ENCODE measurements at places on chromosomes 6 and 20.

GRCh38 chr6:130223508-130223907 lies 757 bp upstream of the SAMD3 start:
- DNase-seq = peak; percentile 24

DNA sequence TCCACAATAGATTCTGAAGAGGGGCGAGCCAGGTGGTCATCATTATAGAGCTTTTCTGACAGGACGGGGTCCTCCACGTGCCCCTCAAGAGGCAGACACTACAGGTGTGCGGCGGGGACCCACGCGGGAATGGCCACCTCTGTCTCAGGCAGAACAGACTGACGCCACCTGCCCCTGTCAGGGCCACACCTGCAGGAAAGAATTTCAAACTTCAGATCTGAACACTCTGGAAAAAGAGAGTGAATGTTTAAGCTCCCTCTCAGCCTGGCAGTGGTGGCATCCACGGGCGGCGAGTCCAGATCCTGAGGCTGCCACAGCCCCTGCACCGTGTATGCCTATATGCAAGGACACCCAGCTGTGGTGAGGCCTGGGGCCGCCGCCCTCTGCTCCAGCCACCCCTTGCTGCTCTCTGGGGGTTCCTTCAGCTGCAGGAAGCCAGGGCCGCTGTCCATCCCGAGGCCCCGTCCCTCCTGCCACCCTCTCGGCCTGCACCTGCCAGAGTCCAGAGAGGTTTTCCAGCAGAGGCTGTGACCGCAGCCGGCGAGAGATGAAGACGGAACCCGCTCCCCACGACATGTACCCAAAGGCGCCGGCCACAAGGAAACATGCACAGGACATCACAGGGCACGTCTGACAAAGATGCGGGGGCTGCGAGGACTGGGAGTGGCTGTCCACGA lies 234.9 kb downstream of the ERMARD start:
- no peak for DNase-seq

GRCh38 chr6:85568411-85568810 lies 25.2 kb downstream of the SNX14 start:
- no peak for DNase-seq

DNA sequence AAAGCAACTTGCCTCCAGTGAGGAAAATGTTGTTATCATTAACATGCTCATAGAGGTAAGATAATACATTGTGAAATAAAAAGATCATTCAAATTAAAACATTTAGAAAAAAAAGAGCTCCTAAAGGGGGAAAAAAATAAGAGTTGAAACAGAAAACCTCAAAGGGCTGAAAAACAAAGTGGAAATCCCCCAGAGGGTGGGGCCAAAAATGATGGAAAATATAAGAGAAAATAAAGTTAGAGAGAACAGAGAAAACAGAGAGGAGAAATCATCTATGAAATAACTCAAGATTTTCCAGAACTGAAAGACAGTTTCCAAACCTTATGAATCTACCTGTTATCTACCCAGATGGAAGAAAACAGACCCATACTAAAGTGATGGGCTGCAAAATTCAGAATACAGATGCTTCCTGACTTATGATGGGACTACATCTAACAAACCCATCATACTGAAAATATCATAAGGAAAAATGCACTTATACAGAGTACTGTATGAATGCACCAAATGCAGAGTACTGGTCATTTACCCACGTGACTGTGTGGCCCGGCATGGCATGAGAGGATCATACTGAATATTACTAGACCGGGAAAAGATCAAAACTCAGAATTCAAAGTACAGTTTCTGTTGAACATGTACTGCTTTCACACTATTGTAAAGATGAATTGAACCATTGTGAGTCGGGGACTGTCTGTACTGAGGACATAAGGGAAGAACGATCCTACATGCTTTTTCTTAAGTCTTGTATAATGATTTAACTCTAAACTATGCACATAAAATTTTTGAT lies 4.0 kb downstream of the ZBTB24 start:
- no peak for DNase-seq

DNA sequence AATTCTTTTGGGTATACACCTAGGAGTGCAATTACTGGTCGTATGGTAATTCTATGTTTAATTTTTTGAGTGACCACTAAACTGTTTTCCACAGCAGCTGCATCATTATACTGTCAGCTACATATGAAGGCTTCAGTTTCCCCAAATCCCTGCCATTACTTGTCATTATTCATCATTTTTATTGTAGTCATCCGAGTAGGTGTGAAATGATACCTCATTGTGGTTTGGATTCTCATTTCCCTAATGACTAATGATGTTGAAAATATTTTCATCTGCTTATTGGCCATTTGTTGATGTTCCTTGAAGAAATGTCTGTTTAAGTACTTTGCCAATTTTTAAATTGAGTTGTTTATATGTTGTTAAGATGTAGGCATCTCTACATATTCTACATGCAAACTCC lies 633.6 kb upstream of the IMPG1 start:
- no peak for DNase-seq

GRCh38 chr6:136952714-136953260 lies 30.7 kb downstream of the SLC35D3 start:
- DNase-seq = no peak

GRCh38 chr20:689348-689747 lies 13.7 kb upstream of the SCRT2 start:
- DNase-seq = no peak

GRCh38 chr20:11050350-11050749 lies 376.6 kb upstream of the JAG1 start:
- no peak for DNase-seq

GRCh38 chr6:51753635-51754034 lies 333.8 kb downstream of the PKHD1 start:
- DNase-seq = no peak

- DNase-seq = no peak
Observed at GRCh38 chr20:12886618-12887363, 122.0 kb upstream of the SPTLC3 start.

DNA sequence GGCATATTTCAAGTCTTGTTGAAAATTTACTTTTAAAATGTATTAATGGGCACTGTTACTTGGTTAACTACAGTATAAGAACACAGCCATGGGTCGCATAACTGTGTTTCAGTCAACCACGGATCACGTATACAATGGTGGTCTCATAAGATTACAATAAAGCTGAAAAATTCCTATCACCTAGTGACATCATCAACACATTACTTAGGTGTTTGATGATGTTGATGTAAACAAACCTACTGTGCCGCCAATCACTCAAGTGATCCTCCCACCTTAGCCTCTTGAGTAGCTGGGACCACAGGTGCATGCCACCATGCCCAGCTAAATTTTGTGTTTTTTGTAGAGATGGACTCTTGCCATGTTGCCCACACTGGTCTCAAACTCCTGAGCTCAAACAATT lies 16.7 kb upstream of the ETV7 start:
- no peak for DNase-seq

- DNase-seq = peak; percentile 48
Observed at GRCh38 chr6:130575971-130576370, 210.2 kb downstream of the TMEM200A start.

DNA sequence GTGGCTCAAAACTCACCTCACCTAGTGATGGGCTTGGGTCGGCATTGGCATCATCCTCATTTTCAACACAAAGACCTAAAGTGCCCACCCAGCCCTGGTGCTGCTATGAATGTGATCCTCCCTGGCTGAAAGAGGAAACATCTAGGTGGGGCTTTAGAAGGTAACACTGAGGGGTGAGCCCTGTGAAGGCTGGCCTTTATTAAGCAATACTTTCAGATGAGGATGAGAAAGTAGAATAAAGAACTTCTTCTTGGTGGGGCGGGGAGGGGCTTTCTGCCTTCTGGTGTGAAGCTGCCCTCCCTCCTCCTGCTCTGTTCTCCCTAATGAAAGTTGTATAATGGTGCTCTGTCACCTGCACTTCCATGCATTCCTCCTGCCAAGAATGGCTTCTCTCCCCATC lies 133.0 kb upstream of the TRAF3IP2 start:
- no peak for DNase-seq

GRCh38 chr6:107616775-107617174 lies 126.9 kb downstream of the SOBP start:
- no peak for DNase-seq

DNA sequence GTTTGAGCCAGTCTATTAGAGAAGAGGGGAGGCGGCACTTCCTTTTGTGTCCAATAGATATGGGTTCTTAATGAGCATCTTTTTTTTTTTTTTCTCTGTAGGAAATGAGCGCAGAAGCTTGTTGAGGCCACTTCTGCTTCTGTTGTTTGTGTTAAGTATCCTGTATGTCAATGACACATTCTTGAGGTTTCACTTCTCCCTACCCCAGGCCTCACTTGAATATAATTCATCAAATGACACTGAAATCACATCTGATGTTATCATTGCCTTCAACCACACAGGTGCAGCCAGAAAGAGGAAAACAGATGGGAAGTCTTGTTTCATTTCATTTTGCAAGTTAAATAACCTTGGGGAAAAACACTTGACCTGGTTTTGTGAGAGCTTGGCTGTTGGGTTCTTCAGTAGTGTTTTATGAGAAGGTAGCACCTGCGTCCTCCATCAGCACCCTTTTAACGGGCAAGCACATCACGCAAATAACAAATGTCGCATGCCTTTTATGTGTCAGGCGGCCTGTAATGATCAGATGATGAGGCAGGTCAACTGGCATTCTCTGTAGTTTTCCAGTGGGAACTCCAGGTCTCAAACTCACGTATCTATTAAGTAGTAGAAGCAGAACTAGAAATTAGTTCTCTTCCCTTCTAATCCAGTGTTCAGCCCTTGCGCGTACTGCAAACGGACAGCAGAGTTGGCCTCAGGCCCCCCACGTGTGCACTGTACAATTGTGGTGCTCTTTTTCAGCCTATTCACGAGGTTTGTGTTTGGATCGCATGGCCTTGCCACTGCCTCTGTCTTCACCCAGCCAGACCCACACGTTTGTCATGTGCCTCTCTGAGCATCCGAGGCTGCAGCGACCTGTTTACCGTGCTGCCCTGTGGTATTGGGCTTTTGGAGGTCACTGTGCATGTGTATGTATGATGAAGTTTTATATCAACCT lies 23.5 kb downstream of the PLEKHG1 start:
- DNase-seq = peak; percentile 18

DNA sequence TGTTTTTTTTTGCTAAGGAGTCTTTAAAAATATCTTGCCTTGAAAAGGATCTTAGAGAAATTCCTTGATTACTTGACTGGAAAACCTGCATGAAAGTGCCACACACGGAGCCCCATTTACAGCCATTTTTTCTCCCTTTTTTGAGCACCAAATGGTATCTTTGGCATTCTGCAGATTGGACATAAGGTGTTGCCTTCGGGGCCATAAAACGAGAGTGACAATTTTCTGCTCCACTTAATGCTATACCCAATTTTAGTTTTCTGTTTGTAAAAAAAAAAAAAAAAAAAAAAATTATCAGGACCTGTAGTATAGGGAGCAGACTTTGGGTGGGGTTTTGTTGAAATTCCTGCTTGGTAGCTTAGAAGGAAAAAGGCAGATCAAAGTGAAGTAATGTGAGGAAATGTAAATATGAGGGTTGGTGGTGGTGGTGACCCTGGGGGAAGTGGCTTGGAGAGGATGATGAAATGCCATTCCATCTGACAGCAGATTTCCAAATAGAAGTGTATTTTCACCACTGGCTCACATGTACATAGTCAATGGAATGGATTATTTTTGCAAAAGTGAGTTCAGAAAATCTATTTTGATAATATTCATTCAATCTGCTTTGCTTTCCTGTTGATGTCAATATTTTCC lies 212.1 kb upstream of the SOX4 start:
- no peak for DNase-seq

DNA sequence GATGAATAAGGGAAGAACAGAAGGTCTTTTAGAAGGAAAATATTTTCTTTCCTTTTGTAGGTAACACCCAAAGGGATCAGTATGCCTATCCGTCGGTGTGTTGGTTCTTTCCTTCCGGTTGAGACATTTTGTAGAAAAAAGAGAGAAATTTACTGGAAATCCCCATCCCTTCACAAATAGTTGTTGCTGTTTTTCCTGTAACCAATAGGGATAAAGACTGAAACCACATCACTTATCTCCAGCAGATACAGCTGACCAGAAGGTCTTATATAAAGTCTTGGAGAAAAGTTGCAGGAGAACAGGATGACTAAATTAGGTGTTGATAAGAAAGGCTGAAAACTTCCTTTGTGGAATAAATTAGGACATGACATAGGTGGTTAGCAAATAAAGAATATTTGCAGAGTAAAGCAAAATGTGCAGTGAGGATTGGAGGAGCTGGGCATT lies 14.8 kb upstream of the HLA-DRB1 start:
- DNase-seq = no peak

- DNase-seq = no peak
Observed at GRCh38 chr20:59412875-59413284, 112.5 kb downstream of the EDN3 start.

- DNase-seq = no peak
Observed at GRCh38 chr6:105785066-105785811, 300.9 kb upstream of the PRDM1 start.

DNA sequence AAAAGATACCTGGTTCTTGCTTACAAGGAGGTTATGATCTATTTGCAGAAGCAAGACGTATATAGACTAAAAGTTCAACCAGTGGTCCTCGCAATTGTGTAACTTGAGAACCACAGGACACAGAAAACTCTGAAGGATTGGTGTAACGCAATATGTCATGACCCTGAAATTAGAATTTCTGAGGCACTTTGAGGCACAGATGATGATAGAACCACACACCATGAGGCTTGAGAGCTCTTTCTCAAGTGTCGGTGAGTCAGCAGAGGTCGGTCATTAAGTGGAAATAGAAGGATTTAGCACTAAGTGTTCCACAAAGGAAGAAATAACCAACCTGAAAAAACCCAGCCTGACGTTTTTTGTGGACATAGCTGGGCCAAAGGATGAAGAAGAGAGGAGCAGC lies 15.3 kb upstream of the CCN2 start:
- DNase-seq = no peak

GRCh38 chr6:168496139-168496996 lies 55.4 kb downstream of the SMOC2 start:
- DNase-seq = no peak

DNA sequence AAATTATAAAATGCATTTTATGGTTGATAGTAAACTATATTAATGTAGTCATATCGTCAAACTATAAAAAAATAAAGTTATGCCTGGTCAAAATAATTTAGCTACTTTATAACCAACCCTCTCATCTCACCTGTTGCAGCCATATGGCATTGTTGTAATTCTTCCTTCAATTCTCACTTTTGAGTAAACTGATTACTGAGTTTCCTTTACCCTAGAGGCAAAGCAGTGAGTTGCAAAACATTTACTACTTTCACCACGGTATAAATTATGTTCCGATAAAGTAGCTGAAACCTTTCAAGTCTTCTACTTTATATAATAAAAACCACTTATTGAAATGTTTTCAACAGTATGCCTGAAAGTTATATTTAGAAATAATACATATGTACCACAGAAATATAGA lies 113.8 kb downstream of the AHI1 start:
- DNase-seq = no peak

DNA sequence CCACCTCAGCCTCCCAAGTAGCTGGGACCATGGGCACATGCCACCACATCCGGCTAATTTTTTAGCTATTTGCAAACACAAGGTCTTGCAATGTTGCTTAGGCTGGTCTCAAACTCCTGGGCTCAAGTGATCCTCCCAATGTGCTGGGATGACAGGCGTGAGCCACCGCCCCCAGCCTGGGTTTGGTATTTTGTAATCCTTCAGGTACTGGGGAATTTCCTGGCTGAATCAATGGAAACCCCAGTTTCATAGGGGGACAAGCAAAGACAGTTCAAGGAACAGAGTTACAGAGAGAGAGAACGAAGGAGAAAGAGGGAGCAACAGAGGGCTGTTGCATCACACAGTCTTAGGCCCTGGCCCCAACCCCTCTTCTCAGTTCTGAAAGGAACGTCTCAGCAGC lies 35.7 kb downstream of the RAB44 start:
- no peak for DNase-seq

Measured in GM19239 (cell line).